Renal cortical epithelial cell (primary cell): ENCODE measurements at places on chromosomes 5 and 9.

DNA sequence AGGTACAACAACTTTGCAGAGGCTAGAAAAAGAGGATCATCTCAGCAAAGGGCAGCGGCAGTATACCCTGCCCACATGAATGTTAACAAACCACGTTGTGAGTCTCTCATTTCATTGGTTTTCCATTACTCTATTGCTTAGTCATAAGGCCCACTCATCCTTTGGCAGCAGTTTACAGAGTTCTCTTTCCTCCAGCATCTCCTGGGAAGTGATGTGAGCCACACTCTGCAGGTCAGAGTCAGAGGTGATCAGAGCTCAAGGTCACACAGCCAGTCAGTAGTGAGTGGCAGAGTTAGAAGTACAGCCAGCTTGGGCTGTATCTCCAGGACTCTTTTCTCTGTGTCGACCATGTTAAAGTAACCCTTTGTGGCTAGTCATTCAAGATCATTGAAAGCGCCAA, 599.6 kb upstream of the GRAMD2B start:
- DNase-seq, result no peak

- no peak for DNase-seq
Measured at GRCh38 chr5:134124289-134125038, 10.0 kb downstream of the TCF7 start.

DNA sequence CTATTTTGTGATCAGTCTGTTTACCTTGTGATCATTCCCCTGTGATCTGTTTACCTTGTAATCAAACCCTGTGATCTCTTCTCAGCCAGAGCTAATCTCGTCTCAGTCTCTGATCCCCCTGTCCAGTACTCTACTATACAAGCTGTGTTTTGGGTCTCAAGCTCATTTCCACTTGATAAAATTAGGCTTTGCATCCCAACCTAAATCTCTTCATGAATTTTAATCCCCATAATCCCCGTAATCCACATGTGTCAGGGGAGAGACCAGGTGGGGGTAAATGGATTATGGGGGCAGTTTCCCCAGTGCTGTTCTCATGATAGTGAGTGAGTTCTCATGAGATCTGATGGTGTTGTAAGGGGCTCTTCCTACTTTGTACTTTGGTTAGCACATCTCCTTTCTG, 157.2 kb downstream of the PRR16 start:
- DNase-seq, result no peak

- no peak for DNase-seq
Measured at GRCh38 chr9:107759009-107759822, 269.6 kb upstream of the KLF4 start.

DNA sequence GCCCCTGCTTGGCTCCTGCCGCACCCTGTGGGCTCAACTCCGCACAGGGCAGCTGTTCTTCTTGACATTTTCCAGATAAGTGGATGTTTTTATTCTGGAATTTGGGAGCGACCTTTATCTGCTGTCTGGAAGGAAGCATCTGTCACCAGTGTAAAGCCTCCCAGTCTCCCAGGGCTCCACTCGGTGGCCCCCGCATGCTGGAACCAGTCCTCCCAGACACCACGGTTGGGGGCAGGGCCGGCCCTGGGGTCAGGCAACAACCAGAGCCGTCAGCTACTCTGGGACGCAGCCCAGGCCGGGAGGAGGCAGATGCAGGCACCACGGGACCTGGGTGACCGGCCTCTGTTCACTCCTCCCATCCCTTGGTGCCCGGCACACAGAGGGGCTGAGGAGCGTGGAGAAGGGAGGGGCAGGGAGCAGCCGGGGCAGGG, 92.8 kb upstream of the ADAMTS2 start:
- no peak for DNase-seq

DNA sequence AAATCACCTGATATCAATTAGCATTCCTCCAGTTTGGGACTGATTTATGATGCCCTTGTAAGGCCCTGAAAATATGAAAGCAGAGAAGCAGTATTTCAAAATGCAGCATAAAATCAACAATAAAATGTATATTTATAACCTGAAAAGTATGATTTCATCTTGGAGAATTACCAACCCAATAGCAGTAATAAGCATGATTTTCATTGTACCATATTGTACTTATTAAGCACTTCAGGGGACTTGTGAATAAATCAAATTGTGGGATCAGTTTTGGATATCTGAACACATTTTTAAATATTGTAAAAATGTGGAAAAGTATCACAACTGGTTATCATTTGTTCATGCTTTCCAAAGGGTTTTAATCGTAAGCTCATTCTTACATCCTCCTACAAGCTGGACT, 250.8 kb downstream of the DMRT2 start:
- no peak for DNase-seq

DNA sequence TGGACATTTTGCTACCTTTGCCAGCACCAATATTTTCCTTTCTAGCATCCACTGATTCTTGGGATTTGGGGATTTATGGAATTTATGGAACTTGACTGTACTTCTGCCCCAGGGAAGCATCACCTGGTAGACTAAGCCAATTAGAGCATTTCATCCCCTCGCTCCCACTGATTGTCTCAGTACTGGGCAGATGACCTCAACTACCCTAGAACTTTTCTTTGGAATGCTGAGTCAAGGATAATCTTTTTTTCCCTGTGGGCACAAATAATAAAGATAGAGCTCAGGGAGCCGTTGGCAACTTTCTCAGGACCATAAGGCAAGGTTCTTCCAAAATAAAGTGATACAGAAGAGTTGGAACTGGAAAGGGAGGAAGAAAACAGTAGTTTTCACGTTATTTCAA, 438.4 kb downstream of the PLK2 start:
- no peak for DNase-seq

DNA sequence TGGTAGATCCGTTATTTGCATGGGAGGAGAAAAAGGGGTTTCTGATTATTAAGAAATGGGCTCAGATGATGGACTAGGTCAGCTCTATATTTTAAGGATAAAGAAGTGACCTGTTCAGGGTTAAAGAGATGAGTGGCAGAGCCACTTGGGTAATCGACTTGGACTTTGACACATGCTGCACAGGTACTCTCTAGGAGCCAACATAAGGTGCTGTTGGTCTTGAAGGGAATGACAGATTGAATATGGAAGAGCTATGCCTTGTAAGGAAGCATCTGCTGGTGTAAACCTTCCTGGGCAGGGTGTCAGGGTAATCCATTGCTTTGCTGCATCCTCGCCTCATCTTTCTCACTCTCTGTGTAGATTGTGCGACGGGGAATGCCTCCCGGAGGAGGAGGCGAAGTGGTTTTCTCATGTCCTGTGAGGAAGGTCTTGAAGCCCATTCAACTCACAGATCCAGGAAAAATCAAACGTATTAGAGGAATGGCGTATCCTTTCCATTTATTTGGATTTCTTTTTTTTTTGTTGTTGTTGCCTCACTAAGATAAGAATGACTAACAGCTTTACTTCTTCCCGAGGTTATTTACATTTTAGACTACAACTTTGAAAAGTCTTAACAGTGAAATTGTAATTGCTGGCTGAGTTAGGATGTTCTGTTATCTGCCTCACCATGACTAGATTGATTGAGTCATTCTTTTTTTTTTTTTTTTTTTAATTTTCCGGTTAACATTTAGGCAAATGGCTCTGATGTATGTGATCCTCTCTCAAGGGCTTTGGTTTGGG, 41.2 kb downstream of the RCL1 start:
- DNase-seq, result no peak

DNA sequence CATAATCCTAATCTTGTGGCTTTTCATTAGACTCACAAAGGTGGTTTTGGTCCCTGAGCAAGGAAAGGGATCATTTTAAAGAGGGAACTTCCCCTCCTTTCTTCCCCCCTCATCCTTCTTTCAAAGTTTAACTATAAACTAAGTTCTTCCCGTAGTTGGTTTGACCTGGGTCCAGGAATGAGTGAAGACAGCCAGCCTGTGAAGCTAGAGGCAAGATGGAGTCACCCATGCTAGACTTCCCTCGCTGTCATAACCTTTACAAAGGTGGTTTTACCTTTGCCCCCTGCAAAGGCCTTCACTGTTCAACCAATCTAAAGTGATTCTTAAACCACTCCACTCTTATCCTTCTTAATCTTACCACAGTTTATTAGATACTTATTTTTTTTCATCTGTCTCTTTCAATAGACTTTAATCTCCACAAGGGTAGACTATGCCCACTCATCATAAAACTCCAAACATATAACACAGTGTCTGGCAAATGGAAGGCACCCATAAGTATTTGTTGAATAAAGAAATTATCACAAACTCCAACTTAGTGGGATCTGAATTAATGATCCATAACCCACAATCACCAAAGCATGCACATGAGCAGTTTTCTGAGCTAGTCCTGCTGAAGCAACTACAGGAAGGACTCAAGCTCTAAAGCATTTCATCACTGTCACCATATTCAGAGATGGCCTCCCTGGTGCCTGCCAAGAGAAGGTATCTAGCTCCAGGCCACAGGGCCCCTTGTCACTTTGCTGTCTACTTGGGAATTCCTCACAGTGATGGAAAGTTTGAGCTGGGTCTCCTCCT, 369.0 kb downstream of the SPOCK1 start:
- peak; percentile 96 for DNase-seq

DNA sequence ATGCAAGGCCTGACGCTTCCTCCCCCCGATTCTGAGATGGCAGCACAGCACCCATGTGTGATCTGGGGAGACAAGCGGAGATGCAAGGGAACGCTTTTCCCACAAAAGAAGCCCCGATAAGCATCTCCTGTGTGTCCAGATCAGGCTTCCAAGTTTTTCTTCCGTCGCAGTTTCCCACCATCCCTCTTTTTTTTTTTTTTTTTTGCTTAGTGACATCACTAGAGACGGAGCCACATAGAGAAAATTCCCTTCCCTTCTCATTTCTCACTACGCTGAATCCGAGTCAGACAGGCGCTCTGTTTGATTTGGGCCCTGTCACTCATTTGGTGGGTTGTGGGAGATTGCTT, 160.9 kb downstream of the HSD17B3 start:
- DNase-seq, result no peak

DNA sequence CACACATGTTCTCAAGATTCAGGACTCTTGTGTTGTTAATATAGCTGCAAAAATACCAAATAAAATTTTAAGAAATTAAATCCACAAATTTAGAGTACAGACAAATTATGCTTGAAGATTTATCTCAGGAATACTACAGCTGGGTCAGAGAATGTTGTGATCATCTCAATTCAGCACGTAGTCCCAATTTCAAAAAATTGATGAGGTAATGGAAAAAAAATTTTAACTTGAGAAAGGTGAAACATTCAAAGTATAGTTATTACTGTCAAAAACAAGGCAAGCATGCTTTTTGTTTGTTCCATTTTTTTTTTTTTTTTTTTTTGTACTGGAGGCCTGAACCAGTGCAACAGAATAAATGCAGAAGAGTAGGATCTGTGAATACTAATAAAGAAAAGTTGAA, 29.4 kb downstream of the ICE1 start:
- DNase-seq, result no peak

GRCh38 chr9:135299651-135300345, 179.8 kb upstream of the PPP1R26 start:
- DNase-seq, result no peak

- DNase-seq, result no peak
Measured at GRCh38 chr9:95669253-95669652, 152.5 kb upstream of the PTCH1 start.

DNA sequence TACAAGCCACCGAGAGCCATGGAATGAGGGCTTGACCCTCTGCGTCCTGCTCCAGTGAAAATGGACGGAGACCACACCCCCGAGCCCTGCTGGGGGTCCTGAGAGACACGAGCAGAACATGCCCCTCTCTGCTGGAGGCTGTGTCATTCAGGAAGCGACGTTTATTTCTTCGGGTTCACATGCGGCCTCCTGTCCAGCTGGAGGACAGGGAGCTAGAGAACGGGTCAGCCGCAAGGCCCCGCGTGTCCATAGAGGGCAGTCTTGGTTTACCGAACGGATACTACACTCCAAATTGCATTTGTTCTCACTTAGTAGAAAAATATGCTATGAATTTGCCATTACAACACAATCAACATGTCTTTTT, 36.1 kb downstream of the MRPL36 start:
- peak; percentile 48 for DNase-seq

GRCh38 chr9:82681809-82682208, 381.1 kb downstream of the RASEF start:
- DNase-seq, result no peak

GRCh38 chr5:179432547-179432946, 87.3 kb upstream of the ADAMTS2 start:
- no peak for DNase-seq

- DNase-seq, result no peak
Measured at GRCh38 chr9:137076636-137077009, 694 bp upstream of the UAP1L1 start.
